NCI-H2171 (cell line): ENCODE measurements at places on chromosomes 1 and 21.
A peak's percentile ranks its signal among the peaks of the same experiment; 100 is the strongest.

- no peak for DNase-seq
These were observed 206.5 kb upstream of the AJAP1 start for GRCh38 chr1:4447778-4448420.

- no peak for DNase-seq
These were observed 533 bp upstream of the RGL1 start for GRCh38 chr1:183804387-183804786.

GRCh38 chr1:105204836-105205371 is 1455.2 kb downstream of the AMY1C start:
- no peak for DNase-seq

DNA sequence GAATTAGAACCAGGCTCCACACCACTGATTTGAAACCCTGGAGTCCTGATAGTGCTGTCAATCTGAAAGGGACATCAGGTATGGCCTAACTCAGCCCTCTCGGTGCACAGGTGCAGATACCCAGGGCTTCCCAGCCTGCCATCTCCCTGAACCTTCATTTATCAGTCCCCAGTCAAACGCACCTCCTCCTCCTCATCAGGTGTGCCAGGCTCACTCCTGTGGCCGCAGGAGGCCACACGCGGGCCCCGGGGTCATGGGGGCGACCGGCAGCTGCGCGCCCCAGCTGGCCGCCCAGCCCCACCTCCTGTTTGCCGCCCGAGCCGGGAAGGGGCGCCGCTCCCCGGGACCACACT is 572 bp downstream of the FUCA1 start:
- DNase-seq = no peak

- DNase-seq = no peak
These were observed 11.6 kb downstream of the PDE9A start for GRCh38 chr21:42665026-42665425.

GRCh38 chr1:204410688-204411450 is 748 bp downstream of the PPP1R15B start:
- DNase-seq = no peak

DNA sequence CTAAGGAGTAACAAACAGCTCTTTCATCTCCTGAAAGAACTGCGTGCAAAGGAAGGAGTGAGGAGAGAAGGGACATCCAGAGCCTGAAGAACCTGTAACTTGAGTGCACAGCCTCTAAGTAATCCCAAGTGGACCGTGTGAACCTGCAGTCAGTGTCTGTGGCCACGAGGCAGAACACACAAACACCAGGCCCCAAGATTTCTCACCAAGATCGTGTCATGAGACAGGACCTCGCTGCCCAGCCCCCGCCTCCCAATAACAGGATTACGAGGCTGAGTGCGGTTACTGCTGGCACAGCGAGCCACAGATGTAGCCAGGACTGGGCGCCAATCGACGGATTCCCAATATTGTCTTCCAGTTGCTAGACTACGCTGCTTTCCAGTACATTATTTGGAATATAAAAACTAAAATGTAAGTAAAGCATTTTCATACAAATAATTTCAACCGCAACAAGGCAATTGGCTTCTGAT is 101.3 kb upstream of the SLC25A33 start:
- no peak for DNase-seq

GRCh38 chr1:89855413-89856123 is 34.7 kb downstream of the LRRC8D start:
- no peak for DNase-seq

- DNase-seq = no peak
These were observed 136.4 kb downstream of the DYRK1A start for GRCh38 chr21:37502947-37503346.

- no peak for DNase-seq
These were observed 20.1 kb upstream of the KLF18 start for GRCh38 chr1:44161546-44161945.

DNA sequence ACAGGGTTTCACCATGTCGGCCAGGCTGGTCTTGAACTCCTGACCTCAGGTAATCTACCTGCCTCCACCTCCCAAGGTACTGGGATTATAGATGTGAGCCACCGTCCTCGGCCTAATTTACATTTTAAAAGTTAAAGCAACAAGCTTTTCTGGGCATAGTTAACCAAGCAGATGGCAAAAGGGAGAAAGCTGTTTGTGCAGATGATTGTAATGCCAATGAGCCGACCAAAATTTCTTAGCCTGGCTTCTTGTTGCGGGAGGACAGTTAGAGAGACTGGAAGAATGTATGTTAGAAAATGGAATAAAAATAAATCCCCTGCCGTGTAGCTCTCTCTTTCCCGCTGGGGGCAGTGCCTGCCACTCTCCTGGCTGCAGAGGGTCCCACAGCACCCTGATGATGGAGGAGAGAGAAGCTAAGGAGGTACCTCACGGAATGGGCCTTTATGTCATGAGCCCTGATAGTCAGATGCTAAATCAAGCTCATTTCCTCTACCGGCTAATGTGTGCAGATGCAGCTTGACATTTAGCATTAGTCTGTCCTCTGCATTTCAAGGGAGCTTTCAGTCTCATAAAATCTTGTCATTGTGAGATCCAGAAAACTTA is 87.2 kb downstream of the HHAT start:
- DNase-seq = no peak

DNA sequence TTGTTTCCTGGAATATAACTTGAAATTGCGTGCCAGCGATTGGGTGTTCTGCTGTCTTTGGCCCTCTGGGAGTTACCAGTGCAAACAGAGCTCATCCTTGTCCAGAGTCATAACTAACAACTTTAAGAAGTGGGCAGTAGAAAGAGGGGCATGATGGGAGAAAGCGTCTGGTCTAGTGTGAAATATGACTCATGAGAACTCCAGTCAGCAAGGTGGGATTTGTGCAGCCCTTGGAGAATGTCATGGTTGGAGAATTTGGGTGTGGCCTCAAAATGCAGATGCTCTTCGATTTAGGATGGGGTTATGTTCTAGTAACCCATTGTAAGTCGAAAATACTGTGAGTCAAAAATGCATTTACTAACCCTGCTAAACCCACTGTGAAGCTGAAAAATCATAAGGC is 12.9 kb downstream of the ATP1B1 start:
- DNase-seq = no peak

GRCh38 chr1:93668951-93669350 is 12.7 kb downstream of the BCAR3 start:
- DNase-seq = no peak

GRCh38 chr1:33712186-33712585 is 151.7 kb upstream of the HMGB4 start:
- DNase-seq = no peak

GRCh38 chr21:38780879-38781278 is 24.9 kb upstream of the ETS2 start:
- no peak for DNase-seq

- no peak for DNase-seq
These were observed 200.6 kb downstream of the RGS7 start for GRCh38 chr1:241156231-241156965.

- no peak for DNase-seq
These were observed 371 bp downstream of the ZMPSTE24 start for GRCh38 chr1:40258445-40258769.

DNA sequence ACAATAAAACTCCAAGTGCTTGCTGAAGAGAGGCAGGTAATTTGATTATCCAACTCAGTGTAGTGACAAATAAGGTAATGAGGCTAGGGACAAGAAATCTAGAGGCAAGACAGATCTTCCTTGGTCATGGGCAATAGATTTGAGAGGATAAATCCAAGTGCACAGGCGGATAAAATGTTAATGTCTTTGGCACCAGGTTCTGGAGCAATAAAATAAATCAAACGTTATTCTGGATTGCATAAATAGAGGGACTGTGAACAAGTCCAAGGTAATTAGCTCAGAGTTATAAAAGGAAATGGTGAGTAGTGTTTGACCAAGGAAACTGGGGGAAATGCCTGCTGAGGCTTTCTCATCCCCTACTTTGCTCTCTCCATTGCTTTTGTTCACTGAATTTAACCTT is 329.3 kb upstream of the PROX1 start:
- DNase-seq = no peak

GRCh38 chr1:6658359-6659060 is 33.8 kb downstream of the THAP3 start:
- DNase-seq = no peak

DNA sequence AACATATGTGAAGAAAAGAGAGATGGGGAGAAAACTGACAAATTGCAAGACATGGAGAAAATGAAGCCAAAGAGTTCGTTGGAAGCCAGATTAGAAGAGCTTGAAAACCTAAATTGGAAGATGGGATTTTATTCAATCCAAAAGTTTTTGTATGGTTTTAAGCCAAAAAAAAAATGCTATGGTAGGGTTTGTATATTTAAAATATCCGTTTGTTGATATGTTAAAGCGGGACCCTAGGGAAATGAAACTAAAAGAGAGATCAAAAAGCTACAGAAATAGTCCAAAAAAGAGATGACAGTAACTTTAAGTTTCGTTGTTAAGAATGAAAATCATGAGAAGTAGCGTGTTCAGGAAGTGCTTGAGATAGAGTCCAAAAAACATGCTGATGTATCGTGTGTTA is 617.7 kb upstream of the ADGRL2 start:
- DNase-seq = no peak

DNA sequence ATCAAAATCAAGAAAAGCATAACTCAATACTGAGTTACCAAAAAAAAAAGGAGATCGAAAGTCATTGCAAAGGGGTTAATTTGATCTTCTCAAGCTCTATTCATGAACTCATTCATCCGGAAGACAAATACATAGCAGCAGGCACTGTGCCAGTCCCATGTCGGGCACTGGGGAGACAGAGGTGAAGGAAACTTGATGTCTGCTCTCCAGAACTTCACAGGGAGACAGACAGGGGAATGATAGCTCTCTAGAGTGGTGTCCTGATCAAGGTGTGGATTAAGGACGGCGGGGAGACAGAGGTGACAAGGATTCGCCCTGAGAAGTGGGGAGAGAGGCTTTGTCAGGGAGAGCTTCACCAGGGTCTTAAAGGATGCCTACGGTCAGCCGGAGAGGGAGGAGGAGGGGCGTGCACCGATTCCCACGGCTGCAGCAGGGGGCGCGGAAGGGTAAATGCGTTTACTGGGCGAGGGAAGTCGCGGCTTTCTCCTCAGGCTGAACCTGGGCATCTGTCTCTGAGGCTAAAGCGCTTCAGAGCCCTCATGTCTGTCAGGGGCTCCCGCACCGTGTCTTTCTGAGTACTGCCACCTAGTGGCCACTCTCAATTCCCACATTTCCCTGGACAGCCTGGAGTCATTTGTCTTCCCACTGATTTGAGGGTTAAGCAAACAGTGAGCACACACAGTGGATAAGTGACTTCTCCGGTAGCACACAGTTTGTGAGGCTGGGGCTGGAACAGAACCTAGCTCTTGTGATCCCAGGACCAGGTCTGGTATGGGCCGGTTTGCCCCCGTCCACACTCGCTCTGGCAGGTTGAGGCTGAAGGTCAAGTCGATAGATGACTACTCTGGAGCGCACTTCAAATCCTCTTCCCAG is 152.8 kb downstream of the TENT5C start:
- DNase-seq = peak; percentile 86

- no peak for DNase-seq
These were observed 204.6 kb upstream of the C21orf91 start for GRCh38 chr21:18023711-18024110.

GRCh38 chr1:93461236-93461635 is 13.3 kb downstream of the FNBP1L start:
- DNase-seq = no peak

- peak; percentile 74 for DNase-seq
These were observed 9.5 kb upstream of the PADI3 start for GRCh38 chr1:17239420-17239819.

DNA sequence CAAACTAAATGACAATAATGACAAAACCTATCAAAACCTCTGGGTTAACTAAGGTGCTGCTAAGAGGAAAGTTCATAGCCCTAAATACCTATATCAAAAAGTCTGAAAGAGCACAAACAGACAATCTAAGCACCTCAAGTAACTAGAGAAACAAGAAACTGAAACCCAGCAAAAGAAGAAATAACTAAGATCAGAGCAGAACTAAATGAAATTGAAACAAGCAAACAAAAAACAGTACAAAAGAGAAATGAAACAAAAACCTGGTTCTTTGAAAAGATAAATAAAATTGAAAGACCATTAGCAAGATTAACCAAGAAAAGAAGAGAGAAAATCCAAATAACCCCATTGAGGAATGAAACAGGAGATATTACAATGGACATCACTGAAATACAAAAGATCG is 44.8 kb upstream of the KIAA0040 start:
- DNase-seq = no peak

DNA sequence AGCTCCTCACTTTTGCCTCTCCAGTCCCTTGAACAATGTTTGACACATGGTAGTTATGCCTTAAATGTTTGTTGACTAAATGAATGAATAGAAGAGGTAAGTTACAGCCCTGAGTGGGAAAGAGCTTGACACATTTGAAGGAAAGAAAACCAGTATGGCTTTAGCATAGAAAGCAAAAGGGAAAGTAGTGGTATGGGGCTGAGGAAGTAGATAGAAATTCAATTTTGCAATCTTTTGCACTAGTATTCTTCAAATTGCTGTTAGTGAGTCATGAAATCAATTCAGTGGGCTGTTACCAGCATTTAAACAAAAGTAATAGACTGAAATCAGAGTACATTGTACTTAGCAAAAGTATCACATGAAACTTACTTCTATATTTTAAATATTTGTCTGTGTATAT is 21.1 kb downstream of the PLA2G4A start:
- DNase-seq = no peak

- DNase-seq = no peak
These were observed 33.5 kb downstream of the TRIM11 start for GRCh38 chr1:228373004-228373680.

DNA sequence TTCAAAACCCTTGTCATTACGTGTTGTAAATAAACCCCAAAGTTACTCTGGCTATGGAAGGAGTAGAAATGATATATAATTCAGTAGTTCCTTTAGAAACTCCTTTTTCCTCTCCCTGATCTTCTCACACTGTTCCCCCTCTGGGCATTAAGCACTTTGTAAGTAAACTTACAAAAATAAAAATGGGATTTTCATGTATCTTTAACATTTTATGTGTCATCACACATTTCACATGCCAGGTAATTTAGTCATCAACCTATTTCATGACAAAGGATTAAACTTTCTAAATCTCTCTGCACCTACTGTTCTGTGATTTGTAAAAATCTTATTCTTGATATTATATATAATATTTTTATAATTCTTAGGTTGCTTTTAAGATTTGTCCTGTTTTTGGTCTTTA is 176.9 kb downstream of the NEK7 start:
- no peak for DNase-seq
